Suppressor macrophage treated with lipopolysaccharide for 1 hour (primary cell): ENCODE measurements at places on chromosomes 7 and 10.

- DNase-seq = no peak
These were observed 31.6 kb downstream of the SH3PXD2A start for GRCh38 chr10:103823706-103824272.

DNA sequence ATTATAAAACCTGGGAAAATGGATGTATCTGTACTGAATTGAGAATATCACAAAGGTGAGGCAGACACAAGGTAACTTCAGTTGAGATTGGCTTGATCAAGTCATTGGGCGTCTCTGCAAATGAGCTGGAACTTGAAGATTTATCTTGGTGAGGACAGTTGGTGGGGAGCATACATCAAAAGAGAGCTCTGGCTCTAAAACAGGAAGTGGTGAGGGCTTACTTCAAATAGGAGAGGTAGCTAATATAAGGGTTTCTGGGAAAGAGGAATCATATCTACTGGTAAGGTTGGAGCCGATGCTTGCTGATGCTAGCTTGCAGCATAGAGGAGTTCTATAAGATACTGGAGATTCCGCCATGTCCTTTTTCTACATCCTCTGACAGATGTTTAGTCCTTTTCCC, 39.9 kb upstream of the FGL2 start:
- peak; percentile 40 for DNase-seq

GRCh38 chr10:12262278-12262981, 66.4 kb downstream of the CDC123 start:
- no peak for DNase-seq

DNA sequence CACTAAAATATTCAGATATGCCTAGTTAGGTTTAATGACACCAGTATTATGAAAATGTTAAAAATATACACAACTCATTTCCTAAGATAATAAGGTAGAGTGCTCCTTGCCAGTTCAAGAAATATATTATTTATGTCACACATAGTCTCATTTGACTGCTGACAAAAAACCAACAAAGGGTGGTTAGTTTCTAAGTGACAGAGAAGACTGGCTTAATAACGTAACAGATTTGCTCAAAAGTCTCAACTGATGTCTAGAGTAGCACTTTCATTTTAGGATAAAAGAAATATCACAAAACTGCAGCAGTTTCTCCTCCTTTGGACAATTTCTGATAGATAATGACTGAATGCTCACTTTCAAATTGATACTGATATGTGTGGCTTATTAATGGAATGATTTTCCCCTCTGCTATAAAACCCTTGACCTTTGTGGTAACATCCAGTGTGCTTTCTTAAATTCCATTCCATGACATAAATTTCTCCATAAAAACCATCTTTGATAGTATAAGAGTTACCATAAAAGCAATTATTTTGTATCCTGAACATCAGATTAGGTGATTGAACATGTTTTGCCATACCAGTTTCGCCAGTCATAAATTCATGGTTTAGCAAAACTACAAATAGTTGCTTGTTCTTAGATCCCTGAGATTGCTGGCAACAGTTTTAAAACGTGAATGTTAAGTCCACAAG, 94.2 kb downstream of the NRBF2 start:
- no peak for DNase-seq

DNA sequence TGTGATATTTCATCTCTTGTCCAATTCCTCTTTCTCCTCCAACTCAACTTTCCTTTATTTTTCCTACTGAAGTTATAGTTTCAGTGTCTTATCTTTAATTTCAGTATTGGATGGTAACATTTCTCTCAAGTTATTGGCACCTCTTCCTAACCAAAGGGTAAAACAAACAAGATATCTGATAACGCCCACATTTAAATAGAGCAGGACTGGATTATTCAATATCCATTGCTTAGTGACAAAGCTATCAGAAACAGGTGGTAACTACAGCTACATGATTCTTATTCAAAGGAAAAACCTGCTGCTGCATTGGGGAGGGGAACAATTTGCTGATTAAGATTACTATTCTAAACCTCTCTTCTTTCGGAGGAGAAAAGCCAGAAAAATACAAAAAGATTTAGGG, 87.8 kb downstream of the TAF3 start:
- DNase-seq = no peak

DNA sequence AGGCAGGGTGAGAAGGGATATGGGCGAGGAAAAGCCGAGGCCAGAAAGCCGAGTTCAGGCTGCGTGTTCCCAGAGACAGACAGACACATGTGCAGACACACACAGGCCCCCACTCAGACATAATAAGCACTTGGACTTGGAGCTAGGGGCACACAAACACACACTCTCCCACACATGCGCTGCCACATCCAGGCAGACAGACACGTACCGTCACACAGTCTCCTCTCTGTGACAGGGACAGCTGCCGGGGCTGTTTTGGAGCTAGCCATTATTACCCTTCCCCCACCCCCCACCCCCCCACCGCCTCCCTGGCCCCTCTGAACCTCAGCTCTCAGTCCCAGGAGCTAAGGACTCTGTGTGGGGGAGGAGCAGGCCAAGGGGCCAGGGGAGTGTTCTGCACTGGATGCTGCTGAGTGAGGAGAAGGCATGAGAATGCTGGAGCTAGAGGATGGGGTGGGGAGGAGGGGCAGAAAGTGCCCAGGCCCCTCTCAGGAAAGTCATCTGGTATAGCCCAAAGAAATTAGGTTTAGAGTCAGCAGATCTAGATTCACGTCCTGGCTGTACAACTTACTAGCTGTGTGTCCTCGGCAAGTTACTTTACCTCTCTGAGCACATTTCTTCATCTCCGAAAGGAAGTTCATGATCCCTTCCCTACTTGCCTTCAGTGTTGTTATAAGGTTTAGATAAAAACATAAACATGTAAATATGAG, 6.3 kb downstream of the PITX3 start:
- no peak for DNase-seq

GRCh38 chr7:115097175-115097671, 175.3 kb downstream of the MDFIC start:
- DNase-seq = peak; percentile 21

DNA sequence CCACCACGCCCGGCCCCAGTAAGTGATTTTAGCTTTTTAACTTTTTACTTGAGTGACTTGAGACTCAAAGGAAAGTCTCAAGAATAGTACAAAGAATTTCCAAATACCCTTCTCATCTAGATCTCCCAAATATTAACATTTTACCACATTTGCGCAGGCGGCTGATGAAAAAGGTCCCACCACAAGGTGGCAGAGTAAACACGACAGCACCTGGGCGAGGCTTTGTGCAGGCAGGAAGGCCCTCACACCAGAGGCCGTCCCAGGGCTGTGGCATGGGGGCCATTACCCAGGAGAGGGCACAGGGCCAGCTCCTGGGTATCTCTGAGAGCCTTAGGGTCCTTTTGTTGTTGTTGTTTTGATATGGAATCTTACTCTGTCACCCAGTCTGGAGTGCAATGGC, 50.0 kb upstream of the WIPI2 start:
- peak; percentile 48 for DNase-seq

- no peak for DNase-seq
These were observed 270.0 kb downstream of the TRIL start for GRCh38 chr7:28688174-28688573.

DNA sequence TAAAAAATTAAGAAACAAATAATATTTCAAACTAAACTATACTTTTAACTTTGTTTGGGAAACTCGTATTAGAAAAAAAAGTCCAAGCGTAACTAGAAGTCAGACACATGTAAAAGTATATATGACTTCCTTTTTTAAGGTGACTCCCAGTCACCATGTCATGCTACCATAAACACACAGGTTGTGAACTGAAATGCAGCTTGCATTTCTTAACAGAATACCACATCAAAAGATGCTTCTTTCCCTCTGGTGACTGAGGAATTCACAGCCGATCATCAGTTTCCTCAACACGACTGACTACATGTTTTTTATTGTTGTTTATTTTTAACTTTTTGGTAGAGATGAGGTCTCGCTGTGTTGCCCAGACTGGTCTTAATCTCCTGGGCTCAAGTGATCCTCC, 445.0 kb downstream of the PARD3 start:
- DNase-seq = no peak

DNA sequence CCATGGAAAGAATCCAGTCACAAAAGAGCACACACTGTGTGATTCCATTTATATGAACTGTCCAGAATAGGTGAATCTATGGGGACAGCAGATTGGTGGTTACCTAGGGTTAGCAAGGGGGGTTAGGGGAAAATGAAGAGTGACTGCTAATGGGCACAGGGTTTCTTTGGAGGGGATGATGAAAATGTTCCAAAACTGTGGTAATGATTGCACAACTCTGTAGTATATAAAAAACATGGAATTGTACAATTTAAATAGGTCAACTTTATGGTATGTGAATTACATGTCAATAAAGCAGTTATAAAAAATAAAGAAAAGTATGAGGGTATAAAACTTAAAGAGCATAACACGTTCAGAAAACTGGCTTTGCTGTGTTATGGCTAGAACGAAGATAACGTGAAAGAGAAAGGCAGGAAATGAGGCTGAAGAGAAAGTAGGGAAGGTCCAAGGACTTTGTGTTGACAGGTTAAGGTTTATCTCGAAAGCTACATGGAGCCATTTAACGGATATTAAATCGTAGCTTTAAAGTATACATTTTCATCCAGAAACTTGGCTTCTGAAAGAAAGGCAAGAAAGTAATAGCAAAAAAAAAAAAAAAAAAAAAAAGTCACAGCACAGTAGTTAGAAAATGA, 26.4 kb upstream of the MSS51 start:
- DNase-seq = no peak

GRCh38 chr7:103690242-103690974, 244.4 kb upstream of the SLC26A5 start:
- peak; percentile 4 for DNase-seq

DNA sequence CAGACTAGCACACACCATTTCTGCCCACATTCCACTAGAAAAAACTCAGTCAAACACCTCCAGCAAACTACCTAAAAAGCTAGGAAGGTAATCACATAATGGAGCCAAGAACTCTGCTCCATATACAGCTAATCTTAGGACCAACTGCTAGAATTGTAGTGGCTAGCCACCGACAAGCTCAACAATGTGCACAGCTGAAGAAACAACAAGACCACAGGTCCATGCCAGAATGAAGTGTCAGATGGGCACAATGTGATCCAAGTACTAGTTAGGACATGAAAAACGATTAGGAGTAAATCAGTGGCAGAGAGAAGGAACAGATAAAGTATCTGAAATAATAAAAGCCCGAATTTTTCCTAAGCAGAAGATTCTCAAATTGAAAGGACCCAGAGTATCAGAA, 38.6 kb downstream of the TMEM106B start:
- DNase-seq = no peak

- no peak for DNase-seq
These were observed 507.4 kb downstream of the SORCS3 start for GRCh38 chr10:105148456-105148855.

GRCh38 chr7:50739744-50740435, 42.8 kb downstream of the GRB10 start:
- peak; percentile 39 for DNase-seq

DNA sequence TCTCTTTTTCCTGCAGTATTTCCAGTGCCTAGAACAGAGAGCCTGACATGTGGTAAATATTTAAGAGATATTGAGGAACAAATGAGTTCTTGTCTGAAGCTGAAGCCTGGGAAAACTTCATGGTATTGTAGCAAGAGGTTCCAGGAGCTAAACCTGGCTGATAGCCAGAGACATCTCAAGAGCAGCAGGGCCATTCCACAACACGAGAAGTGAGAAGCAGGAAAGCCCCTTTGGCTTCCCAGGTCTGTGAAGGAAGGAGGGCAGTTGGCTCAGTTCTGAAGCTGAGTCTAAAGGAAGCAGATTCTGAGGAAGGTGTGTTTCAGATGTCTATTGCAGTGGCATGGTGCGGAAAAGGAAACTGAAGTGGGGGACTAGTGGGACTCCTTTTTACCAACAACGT, 63.8 kb upstream of the FAM204A start:
- peak; percentile 1 for DNase-seq

- no peak for DNase-seq
These were observed 57.8 kb downstream of the CARD11 start for GRCh38 chr7:2985866-2986265.

DNA sequence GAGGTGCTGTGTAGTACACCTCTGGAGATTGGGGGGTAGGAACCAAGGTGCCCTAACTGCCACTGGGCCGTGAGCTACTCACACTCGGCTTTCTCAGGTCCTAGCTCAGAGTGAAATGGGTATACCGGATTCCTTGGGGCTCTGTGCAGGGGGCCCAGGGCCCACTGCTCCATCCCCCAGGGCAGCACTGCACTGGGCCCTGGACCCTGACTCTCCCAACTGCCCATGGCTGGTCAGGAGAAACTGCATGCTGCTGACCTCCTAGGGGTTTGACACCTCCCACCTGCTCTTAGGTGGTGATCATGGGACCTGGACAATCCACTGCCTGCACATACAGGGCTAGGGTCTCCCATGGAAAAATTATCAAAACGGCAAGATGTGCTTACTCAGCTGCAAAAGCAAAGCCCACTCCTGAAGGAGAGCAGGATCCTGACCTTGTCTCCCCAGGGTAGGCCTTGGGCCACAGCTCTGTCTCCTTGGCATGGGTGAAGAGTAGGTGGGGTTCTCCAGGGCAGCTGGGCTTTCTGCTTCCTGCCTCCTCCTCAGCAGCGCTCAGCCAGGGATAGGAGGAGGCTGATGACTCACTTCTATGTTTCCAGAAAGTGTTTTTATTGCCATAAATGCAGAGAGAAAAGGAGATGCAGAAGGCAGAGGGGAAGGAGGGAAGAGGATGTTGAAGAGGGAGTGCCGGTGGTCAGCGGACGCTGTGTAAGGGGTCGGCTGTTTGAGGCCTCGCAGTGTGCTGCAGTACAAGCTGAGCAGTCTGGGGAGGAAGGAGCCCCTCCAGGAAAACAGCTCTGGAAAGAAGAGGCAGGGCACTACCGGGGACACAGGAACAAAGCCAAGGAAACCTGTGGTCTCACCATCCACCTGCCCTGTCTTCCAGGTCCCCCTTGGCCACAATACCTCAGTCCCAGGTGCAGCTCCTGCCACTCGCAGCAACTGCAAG, 107.8 kb downstream of the ARHGAP22 start:
- DNase-seq = peak; percentile 67

GRCh38 chr10:74432841-74433594, 282.0 kb downstream of the ADK start:
- DNase-seq = no peak

DNA sequence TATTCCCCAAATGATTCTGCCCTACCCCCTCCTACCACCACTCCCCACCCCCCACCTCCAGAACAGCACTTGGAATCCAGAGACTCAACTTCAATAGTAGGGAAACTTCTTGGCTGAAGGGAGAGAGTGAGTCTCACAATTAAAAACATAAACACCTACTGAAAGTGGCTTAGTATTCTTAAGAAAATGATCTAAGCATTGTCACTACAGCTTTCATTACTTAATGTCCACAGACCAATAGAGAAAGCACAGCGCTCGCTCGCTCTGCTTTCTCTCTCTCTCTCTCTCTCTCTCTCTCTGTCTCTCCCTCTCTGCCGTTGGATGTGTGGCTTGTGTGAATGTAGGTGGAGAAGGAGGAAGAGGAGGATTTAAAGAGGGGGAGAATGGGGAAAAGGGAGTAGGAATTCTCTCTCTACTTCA, 1.5 kb upstream of the SEMA3A start:
- DNase-seq = peak; percentile 18

DNA sequence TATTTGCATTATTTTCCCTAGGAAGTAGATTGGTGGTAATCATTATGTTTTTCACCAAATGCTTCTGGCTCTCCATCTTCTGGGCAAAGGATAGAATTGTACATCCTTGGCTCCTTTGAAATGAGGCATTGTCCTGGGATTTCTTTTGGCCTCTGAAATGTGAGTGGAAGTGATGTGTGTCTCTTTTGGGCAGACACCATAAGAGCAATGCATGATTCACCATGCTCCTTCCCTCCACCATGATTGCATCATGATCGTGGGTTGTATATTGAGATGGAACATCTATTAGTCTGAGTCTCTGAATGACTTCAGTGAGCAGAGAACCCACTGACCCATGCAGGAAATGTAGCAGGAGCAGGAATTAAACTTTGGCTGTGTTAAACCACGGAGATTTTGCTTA, 49.2 kb downstream of the ADRA2A start:
- peak; percentile 71 for DNase-seq
